ENCODE measurements at places on chromosomes 7 and 10.

- no peak for DNase-seq
Measured at GRCh38 chr7:156943091-156944041, 6.1 kb upstream of the NOM1 start.

- peak; percentile 16 for DNase-seq
Measured at GRCh38 chr10:76973091-76974016, 664.3 kb downstream of the KCNMA1 start.

DNA sequence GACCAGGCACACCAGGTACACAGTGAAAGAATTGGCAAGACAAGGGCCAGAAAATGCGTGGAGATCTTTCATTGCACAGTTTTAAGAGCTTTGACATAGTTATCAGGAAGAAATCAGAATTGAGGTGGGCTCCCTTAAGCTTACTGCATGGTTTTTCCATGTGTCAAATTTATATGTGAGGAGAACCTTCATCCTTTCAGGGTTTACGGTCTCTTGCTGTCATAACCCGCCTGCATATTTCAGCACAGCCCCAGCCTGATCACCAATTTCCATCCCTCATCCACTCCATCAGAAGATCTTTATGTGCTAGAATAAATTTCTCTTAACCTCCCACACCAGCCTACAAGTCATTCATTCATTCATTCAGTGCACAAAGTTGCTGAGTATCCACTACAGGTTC is 373.1 kb downstream of the KCNMA1 start:
- DNase-seq: no peak

DNA sequence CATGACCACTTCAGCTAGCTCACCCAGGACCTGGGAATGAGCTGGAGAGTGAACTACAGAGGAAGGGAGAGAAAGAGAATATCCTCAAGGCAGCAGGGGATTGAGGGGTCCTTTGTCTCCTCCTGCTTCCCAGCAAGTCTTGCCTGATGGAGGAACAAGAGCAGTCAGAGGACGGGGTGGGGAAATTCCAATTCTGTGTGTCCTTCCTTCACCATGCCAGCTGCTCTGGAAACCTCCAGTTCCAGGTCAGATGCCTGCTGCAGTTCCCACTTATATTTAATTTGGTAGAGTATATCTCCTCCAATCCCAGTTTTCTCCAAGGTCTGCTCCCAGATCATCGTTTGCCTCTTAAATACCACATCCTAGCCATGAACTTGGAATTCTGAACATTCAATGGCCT is 21.4 kb upstream of the LEP start:
- no peak for DNase-seq

- no peak for DNase-seq
Measured at GRCh38 chr7:106236065-106236464, 48.7 kb downstream of the NAMPT start.

GRCh38 chr7:138666385-138666784 is 34.8 kb downstream of the SVOPL start:
- DNase-seq: no peak

DNA sequence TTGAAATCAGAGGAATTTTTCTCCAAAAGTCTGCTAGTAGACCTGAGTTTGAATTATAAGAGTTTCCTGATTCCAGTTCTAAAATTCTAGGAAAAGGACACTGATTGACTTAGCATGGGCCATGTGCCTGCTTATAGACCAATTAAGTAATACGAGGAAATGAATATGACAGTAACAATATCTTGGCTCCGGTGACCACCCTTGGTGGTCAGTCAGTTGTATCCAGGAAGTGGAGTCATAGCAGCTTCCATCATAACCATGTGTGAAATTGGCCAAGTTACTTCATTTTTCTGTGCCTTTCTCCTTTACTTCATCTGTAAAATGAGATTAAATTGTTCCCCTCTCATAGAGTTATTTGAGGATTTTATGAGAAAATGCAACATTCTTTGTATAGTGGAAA is 66.9 kb downstream of the MTPAP start:
- no peak for DNase-seq

- no peak for DNase-seq
Measured at GRCh38 chr10:88865281-88865876, 13.7 kb upstream of the ANKRD22 start.

DNA sequence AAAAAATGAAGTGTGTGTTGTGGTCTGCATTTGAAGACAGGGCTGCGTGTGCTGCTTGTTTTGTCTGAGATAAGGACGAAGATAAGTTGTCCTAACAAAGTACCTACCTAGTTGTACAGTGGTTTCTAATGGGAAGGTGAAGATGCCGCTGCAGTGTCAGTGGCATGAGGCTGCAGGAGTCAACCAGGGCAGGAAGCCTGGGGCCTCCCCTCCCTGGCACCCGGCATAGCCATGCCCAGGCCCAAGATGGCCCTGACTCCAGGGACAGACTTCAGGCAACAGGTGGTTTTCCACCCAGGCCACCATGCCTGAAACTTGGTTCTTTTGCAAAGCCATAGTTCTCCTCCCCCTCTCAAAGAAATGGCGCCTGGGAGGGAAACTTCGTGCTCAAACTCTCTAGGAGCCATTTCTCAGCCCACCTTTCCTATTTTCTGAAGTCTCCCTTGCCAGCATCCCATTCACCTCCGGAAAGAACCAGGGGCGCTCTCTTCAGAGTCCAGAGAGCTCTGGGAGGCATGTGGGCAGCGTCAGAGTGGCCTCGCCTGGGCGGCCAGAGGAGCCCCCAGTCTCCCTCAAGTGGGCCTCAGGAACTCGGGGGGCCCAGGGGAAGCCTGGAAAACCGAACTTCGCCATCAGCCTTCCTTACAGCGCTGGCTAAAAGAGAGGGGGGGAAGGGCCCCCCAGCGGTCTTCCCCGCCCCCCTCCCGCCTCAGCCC is 2.1 kb upstream of the KAT6B start:
- no peak for DNase-seq

DNA sequence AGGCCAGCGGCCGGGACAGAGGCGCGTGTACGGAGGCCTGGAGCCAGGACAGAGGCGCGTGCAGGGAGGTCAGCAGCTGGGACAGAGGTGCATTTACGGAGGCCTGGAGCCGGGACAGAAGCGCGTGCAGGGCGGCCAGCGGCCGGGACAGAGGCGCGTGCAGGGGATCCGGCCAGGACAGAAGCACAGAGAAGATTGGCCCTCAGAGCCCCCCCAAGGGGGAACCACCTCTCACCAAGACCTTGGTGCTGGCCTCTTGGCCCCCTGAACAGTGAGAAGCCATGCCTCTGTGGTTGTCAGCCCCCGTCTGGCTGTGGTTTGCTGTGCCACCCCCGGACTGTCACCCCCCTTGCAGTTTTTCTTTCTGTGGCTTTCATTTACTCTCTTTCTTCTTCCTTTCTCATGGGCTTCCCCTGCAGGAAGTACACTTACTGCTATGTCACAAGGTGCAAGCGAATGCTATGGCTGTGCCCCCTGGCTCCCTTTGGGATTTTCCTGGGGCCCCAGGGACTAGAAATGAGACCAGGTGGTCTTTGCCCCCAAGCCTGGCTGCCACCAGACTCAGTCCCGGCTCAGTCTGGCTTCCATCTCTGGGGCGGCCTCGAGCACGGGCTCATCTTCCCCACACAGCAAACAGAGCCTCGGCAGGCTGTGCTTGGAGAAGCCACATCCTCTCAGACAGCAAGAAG is 41.1 kb downstream of the INSIG1 start:
- no peak for DNase-seq

DNA sequence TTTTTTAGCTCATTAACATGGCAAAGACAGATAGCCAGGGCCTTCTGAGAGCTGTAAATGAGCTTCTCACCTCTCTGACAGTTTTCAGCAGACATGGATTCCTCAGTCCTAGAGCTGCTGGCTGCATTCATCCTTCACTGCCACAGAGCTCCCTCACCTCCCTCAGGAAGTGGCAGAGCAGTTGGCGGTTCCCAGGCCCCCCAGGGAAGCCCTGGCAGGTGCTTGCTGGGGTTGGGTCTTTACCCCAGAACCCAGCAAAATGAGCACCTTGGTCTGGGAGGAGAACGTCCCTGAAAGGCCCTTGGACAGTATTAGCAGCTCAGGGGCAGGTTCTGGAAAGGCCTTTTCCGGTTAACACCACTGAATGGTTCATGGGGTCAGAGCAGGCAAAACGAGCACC is 288.0 kb downstream of the PTPRN2 start:
- DNase-seq: no peak

DNA sequence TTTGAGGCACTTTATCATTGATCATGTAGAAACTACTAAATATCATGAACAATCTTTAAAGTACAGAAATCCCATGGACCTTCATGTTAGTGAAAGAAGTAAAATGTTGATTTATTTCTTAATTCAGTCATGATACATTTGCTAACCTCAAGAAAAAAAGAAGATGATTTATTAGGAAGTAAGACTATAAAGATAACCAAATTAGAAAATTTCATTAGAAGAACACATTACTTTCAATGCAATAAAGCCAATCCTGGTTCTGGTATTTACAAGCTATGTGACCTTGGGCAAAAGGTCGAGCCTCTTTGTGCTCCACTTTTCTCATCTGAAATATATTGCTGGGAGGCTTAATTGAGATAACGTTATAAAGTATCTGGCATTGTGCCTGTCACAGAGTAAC is 365.0 kb downstream of the KIF20B start:
- no peak for DNase-seq

DNA sequence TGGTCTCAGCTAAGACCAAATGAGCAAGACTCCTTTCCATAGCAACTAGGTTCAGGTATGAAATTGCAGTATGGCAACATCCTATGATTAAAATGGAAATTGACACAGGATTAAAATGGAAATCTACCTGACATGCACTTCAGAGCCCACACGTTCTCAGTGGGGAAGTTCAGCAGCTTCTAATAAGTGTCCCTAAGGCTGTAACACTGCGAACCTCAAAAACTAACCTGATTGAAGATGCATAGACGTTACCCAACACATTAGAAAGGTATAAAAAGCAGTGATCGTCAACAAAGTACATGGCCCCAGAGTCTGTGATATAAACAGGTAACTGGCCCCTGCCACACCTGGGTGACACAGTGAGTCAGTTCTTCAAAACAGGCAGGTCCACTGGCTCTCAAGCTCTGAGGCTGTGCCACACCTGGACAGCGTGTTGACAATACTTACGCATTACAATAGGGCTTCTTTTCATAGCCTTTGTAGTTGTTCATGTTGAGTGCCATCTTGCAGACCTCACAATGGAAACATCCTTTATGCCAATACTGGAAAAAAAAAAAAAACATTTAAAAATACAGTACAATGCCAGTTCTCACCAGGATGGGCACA is 274.9 kb upstream of the NEBL start:
- no peak for DNase-seq

GRCh38 chr7:93622036-93623033 is 47.8 kb upstream of the CALCR start:
- peak; percentile 22 for DNase-seq

GRCh38 chr7:96388166-96388565 is 66.3 kb upstream of the SLC25A13 start:
- DNase-seq: peak; percentile 11

GRCh38 chr10:60835049-60835448 is 56.8 kb downstream of the CDK1 start:
- DNase-seq: no peak

DNA sequence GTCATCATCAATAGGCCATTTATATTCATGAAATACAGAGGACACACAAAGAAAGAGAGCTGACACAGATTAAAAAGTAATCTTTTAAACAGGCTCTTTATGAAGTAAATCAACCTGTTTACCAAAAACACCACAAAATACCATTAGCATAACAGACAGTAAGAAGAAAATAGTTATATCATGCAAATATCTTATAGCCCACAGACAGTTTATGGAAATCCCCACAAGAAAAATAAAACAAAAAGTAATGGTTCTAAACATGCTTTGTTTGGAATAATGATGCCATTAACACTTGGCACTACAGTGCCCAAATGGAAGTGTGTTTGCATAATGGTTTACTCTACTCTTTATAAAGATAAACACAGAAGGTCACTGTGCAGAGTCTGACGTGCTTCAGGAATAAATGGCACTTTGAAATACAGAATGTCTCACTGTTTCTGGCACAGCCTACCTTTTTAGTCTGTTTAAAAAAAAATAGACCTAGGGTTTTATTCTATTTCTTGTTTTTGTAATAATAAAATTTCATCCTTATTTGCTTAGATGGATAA is 30.1 kb downstream of the SEMA3D start:
- no peak for DNase-seq

DNA sequence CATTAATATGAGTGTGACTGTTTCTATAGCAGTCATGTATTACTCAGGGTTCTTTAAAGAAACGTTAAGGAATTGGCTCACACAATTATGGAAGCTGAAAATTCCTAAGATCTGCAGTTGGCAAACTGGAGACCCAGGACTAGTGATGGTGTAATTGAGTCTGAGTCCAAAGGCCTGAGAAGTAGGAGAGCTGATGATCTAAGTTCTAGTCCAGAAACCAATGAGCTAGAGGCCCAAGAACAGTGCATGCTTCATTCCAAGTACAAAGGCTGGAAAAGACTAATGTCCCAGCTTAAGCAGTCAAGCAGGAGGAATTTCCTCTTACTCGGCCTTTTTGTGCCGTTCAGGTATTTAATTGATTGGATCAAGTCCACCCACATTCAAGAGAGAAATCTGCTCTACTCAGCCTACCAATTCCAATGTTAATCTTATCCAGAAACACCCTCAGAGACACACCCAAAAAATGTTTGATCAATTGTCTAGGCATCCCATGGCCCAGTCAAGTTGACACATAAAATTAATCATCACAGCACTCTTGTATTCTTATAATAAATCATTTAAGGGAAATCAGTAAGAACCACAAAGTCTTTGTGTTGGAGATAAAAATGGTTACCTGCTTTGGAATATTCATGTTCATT is 312.1 kb downstream of the PRKG1 start:
- DNase-seq: peak; percentile 8

DNA sequence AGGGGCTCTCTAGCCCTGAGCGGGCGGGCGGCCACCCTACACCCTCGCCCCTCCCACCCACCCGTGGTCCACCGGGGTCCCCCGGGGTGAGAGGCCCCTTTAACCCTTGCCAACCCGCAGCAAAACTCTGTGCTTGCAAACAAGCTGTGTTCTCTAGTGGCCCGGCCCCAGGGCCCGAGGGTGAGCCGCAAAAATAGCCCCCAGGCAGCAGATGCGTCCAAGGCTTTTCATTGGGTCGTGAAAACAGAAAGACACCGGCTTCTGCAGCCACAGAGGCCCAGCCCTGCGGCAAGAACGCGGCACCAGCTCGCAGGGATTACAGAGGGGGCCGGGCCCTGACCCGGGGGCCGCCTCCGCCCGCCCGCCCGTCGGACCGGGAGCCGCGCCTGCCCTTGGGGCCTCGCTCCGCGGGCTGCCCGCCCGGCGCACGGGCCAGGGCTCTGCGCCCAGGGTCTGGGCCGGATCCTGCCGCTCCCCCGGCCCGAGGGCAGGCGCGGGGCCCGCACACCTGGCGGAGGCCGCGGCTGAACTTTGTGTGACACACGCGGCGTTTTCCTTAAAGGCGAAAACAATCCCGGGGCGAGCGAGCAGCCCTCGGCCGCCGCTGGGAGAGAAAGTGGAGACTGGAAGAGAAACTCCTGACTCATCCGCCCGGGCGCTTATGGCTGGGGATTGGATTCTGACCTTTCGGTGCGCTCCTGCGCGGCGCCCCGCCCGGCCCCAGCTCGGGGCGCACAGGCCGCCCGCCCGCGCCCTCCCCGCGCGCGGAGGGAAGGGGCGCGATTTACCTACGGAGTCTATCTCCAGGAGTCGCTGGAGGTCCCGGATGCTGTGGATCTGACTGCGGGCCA is 2.8 kb downstream of the PDGFA start:
- DNase-seq: peak; percentile 84

Measured in GM03348 (cell line).